Adrenal gland (tissue), 19 donors: ENCODE measurements at places on chromosomes 5 and 9.

DNA sequence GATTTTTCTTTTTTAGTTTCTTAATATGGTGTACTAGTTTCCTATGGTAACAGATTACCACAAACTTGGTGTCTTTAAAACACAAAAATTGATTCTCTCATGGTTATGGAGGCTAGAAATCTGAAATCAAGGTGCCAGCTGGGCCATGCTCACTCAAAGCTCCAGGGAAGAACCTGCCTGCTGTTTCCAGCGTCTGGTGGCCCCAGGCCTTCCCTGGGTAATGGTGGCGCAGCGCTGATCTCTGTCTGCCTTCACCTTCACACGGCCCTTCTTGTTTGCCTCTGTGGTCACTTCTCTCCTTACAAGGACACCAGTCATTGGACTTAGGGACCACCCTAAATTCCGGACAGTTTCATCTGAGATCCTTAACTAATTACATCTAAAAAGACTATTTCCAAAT lies 70.5 kb upstream of the GFPT2 start:
- H3K4me1 ChIP-seq, result no peaks in the 10 kb centered on the region
- H3K36me3 ChIP-seq, result no peaks in the 10 kb centered on the region
- H3K27ac ChIP-seq, result no peak overlapping the region
- no peaks in the 10 kb centered on the region for H3K27me3 ChIP-seq

GRCh38 chr9:113187929-113188595 lies 33.0 kb downstream of the FKBP15 start:
- H3K27ac ChIP-seq, result no peak overlapping the region
- no peaks in the 10 kb centered on the region for H3K36me3 ChIP-seq
- H3K4me3 ChIP-seq, result no peak overlapping the region

DNA sequence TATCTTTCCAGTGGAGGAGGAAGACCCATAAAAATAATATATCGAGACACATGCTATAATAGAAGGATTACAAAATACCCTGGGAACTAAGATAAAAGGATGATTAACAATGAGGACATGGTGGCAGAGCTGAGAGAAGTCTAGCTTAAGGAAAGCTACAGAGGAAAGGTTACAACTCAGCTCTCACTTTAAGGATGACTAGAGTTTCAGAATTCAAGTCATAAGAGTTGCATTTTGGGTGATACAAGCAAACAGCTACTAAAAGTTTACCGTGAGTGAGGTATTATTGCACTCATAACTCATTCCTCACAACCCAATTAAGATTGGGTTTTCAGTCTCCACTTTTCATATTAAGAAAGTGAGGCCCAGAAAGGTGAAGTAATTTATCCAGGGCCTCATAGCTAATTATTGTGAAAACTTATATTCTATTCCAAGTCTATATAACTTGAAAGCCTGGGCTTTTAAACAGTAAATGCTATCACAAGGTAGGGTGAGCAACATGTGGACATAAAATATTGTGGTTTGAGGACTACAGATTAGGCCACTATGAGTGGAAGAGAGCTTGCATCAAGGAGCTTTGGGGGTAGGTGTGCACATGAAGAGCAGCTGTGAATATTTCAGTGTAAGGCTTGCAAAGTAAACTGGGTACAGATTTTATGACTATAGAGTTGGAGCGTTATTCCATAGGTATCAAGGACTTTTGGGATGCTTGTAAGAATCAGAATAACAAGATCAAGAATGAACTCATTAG lies 28.0 kb downstream of the JAKMIP2 start:
- H3K27ac ChIP-seq, result no peak overlapping the region
- no peaks in the 10 kb centered on the region for H3K4me1 ChIP-seq
- no peak for DNase-seq
- no peak overlapping the region for H3K4me3 ChIP-seq
- H3K36me3 ChIP-seq, result no peaks in the 10 kb centered on the region
- no peaks in the 10 kb centered on the region for H3K27me3 ChIP-seq

GRCh38 chr5:157596487-157596886 lies 20.9 kb upstream of the ADAM19 start:
- H3K27ac ChIP-seq, result no peak overlapping the region
- H3K4me1 ChIP-seq, result no peaks in the 10 kb centered on the region
- no peak for DNase-seq

GRCh38 chr9:87655731-87656130 lies 70.2 kb upstream of the CTSL start:
- H3K27ac ChIP-seq, result no peak overlapping the region
- H3K36me3 ChIP-seq, result no peaks in the 10 kb centered on the region
- peaks cover 9% of the 10 kb centered on the region for H3K4me1 ChIP-seq
- H3K27me3 ChIP-seq, result no peaks in the 10 kb centered on the region

DNA sequence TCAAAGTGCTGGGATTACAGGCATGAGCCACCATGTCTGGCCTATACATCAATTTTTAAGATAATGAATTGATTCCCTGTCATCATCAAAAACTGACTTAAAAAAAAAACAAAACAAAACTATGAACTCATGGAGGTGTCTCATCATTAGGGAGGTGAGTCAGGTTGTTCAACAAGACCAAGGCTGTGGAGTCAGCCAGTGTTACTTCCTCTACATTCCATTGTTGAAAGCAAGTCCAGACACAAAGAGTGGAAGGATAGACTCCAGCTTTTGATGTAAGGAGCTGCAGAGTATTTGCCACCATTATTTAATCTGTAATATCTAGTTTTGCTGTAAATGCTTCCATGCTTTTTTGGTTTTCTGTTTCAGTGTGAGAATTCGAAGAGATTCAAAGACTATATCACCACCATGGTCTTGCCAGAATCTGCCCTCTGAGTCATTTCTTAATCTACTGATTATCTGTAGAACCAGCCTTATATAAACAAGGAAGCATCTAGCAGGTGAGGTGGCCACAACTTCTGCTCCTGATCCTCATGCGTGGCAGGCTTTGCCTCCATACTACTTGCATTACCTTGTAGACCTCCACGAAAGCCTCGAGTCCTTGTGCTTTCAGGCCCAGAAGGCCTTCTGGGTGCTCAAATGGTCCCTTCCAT lies 156.1 kb downstream of the FGF1 start:
- H3K4me1 ChIP-seq, result no peaks in the 10 kb centered on the region
- DNase-seq, result no peak
- no peaks in the 10 kb centered on the region for H3K36me3 ChIP-seq
- no peak overlapping the region for H3K4me3 ChIP-seq
- H3K27ac ChIP-seq, result no peak overlapping the region

DNA sequence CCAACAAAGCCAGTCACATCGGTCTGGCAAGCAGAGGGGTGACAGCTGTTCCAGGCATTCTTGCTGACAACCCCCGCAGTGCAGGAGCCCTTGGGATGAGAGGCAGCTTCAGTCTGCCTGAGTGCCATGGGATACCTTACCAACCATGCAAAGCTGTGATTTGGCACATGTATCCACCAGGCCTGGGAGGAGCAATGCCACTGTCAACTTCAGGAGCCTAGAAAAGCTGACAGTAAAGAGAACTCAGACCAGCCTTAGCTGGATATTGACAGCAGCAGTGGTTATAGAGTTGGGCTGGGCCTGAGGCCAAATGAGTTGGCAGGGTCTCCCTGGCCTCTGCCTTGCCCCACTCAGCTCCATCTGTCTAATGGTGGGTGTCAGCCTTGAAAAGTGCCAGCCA lies 10.1 kb upstream of the PLPPR1 start:
- no peaks in the 10 kb centered on the region for H3K36me3 ChIP-seq
- no peak overlapping the region for H3K4me3 ChIP-seq
- no peak for DNase-seq
- no peak overlapping the region for H3K27ac ChIP-seq

GRCh38 chr9:82555431-82556051 lies 507.4 kb downstream of the RASEF start:
- no peak overlapping the region for H3K4me3 ChIP-seq
- H3K27ac ChIP-seq, result no peak overlapping the region
- peaks cover 13% of the 10 kb centered on the region for H3K4me1 ChIP-seq
- no peaks in the 10 kb centered on the region for H3K36me3 ChIP-seq

GRCh38 chr5:171242521-171242920 lies 66.5 kb upstream of the TLX3 start:
- H3K27me3 ChIP-seq, result no peaks in the 10 kb centered on the region
- H3K36me3 ChIP-seq, result no peaks in the 10 kb centered on the region
- H3K4me3 ChIP-seq, result no peak overlapping the region
- H3K27ac ChIP-seq, result no peak overlapping the region

GRCh38 chr9:76617497-76618175 lies 146.6 kb upstream of the PCA3 start:
- H3K36me3 ChIP-seq, result no peaks in the 10 kb centered on the region
- H3K27ac ChIP-seq, result no peak overlapping the region
- no peak overlapping the region for H3K4me3 ChIP-seq

DNA sequence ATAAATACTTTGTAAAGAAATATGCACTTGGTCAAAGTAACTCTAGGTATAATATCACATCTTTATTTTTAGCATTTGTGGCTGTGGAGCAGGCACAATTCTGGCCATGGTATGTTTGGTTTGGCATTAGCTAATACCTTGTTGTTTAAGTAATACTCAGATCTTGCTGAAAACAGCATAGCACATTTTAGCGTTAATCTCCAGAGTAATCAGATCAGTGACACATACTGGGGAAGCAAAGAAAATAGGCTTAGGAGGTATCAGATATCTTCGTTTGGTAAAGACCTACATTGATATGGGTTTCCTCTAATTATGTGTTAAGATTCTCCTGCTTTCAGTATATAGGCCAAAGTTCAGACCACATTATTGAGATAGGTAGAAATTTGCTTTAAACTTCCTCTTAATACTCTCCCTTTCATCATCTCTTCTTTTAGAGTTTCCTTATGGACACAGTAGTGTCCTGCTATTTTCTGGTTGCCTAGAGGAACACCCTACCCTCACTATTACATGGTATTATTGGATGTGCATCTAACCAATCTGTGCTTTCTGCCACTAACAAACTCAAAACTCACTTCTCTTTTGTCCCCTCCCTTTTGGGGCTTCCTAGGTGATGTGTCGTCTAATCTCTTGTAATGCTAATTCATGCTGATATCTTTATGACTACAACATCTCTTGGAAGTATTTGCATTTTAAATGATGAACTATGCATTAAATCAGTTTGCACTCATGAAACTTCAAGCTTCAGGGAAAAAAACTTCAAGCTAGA lies 437.3 kb upstream of the ADAMTSL1 start:
- no peak for DNase-seq
- H3K36me3 ChIP-seq, result no peaks in the 10 kb centered on the region
- no peaks in the 10 kb centered on the region for H3K4me1 ChIP-seq
- no peaks in the 10 kb centered on the region for H3K27me3 ChIP-seq
- no peak overlapping the region for H3K4me3 ChIP-seq
- no peak overlapping the region for H3K27ac ChIP-seq
